ENCODE measurements at places on chromosomes 6 and 20.

- no peak for DNase-seq
Observed at GRCh38 chr6:39362487-39362865, 40.0 kb upstream of the KCNK16 start.

- DNase-seq = no peak
Observed at GRCh38 chr20:59718071-59718470, 113.7 kb downstream of the PHACTR3 start.

- no peak for DNase-seq
Observed at GRCh38 chr6:40440053-40440452, 147.1 kb downstream of the LRFN2 start.

- DNase-seq = no peak
Observed at GRCh38 chr6:21396313-21396712, 197.2 kb upstream of the SOX4 start.

DNA sequence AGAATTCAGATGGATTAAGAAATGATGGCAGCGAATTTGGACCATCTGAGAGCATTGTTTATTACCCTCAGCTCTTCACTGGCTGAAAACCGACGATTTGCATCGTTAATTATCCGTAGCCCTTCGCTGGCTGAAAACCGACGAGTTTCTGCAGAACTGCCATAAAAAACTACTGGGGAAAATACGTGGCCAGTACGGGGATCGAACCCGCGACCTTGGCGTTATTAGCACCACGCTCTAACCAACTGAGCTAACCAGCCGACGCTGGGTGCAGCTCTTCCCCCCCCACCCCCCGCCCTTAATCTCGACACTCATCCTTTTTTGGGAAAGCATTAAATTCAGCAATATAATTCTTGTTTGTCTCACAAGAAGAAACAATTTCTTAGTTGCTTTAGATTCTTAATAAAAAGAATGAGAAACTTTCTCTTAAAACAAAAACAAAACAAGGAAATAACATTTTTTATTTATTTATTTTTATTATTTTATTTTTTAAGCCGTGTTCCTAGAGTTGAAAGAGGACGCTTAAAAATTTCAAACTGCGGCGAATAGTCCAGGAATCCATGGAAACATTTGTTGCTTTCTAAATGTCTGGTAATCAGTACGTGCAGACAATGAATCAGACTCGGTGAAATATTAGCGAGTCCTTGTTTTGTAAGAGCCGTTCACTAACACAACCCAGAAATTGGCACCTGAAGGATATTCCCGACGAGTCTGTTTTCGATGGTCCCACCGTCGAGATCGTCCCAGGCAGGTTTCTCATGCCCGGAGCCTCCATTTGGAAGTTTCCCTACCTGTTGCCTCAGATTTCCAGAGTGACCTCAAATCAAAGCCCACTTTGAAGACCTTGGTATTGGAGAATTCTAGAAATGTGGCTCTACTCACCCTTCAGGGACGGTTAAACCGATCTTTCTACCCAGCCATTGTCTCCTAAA is 27.8 kb downstream of the PRSS16 start:
- no peak for DNase-seq

- DNase-seq = no peak
Observed at GRCh38 chr6:68701159-68701558, 66.1 kb downstream of the ADGRB3 start.

- DNase-seq = no peak
Observed at GRCh38 chr6:166971271-166971670, 14.9 kb upstream of the RNASET2 start.

DNA sequence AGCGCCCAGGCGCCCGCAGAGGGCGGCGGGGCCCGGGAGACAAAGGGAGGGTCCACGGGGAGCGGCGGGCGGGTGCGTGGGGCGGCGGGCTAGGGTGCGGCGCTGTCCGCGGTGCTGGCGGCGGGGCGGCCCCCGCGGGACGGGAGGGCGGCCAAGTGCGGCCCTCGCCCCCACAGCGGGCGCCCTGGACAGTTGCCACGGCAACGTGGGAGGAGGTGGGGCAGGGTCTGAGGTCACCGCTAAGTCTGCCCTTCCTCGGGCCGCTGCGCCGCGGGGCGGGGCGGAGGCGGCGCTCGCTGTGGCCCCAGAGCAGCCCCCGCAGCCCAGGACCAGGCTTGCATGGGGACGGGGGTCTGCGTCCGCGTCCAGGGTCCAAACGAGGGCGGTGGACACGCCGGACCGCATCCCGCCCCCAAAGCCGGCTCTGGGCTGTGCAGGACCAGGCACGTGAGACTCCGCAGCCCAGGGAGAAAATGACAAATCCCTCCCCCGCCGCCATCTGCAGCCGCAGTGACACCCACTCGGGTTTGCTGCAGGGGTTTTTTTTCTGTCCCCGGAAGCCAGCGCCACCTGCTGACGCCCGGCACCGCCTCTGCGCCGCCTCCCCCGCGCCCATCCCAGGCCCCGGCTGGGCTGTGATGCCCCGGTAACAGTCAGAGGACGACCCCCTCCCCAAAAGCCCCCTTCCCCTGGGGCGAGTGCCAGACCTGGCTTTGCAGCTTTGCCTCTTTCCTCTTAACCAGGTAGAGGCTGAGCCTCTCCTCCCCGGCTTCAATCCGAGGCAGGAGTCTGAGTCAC is 36.8 kb downstream of the YTHDF1 start:
- peak; percentile 32 for DNase-seq

- DNase-seq = no peak
Observed at GRCh38 chr20:41223112-41223511, 85.8 kb downstream of the PLCG1 start.

- no peak for DNase-seq
Observed at GRCh38 chr6:32845384-32845884, 1.6 kb upstream of the PSMB8 start.

GRCh38 chr6:117025310-117025709 is 148.3 kb downstream of the RFX6 start:
- DNase-seq = no peak

DNA sequence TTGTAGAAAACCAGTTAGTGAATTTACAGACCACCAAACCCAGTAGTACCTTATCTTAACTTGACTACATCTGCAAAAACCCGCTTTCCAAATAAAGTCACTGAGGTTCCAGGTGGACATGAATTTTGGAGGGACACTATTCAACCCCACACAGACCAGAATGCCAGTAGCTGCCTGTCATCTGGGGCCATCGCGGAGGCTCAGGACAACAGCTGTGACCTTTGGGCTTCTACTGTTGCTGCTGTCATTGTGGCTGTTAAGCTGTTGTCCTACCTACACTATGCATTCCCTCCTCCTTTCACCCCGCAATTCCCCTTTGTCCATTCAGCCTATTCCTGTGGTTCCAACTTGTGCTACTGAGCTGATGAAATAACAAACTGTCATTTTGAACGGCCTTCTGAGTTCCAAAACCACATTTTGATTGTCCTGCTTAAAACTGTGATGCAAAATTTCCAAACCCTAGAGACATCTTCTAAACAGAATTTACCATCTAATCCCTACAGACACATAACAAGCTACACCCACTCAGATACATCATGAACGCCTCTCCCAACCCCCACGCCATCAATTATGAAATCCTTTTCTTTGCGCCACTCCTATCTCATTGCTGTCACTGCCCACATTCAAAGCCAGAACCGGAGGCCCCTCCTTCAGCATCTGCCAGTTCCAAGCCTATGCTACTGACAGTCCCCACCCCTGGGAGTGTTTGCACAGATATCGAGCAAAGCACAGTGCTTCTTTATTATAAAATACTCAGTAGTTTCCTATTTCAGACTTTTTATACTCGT is 125.0 kb downstream of the C6orf118 start:
- no peak for DNase-seq

DNA sequence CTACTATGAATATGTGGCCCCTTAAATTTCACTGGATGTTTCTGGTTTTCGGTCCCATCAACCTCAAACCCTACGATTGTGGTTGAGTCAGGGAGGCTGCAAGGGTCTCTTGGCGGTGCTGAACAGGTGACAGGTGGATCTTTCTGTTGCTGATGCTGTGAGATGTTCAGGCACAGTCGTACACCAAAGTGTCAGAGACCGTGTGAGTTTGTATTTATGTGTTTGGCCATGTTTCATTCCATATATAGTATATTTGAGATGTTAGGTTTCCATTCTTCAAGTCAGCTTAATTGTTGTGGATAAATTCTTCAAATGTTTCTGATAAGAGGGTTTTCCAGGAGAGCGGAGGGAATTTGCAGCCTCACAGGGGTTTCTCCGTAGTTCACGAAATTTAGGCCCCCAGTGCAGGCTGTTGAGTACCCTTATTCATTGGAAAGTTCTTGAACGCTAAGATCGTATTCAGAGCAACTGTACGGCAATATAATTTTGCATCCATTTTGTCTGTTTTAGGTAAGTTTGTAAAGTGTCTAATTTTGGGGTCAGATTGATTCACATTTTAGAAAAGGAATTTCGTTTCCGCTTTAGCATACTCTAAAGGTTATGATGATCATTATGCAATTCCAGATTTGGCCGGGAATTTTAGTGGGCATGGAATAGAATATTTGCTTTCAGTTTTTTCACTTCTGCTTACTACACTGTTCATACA is 1.2 kb downstream of the TAB2 start:
- DNase-seq = no peak

DNA sequence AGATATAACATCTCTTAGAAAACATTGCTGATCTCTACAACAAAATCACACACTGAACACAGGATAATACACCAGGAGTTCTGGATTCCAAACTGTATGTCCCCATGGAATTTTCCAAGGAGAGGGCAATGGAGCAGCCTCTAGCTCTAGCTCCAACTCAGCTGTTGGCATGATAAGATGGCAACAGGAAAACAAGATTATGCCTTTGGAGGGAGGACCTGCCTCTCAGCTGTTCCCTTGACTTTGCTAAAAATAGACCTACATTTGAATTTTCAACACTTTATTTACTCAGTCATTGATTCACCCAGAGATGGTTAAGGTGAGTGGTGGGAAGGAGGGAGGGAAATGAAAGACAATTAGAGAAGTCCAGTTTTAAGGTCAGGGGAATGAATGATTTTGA is 246.7 kb downstream of the ALDH8A1 start:
- no peak for DNase-seq

- DNase-seq = no peak
Observed at GRCh38 chr6:82094166-82094806, 153.3 kb downstream of the IBTK start.

- no peak for DNase-seq
Observed at GRCh38 chr6:161973064-161973463, 699.2 kb upstream of the AGPAT4 start.

DNA sequence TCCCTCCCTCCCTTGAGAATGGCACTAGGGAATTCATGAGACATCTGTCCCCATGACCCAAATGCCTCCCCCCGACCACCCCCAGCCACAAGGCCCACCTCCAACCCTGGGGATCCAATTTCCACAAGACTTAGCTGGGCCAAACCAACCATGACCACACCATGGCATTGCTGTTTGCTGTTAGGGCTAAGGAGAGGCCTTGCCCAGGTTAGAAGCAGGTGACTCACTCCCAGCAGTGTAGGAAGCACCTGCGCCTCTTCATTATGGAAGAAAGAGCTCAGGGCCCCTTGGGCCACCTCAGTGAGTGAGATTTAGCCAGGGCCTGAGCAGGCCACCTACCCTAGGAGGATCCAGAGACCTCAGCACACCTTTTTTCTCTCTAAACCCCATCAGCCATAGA is 337.9 kb downstream of the TAF4 start:
- DNase-seq = no peak

GRCh38 chr20:35907017-35907701 is 47.1 kb downstream of the SCAND1 start:
- DNase-seq = no peak

DNA sequence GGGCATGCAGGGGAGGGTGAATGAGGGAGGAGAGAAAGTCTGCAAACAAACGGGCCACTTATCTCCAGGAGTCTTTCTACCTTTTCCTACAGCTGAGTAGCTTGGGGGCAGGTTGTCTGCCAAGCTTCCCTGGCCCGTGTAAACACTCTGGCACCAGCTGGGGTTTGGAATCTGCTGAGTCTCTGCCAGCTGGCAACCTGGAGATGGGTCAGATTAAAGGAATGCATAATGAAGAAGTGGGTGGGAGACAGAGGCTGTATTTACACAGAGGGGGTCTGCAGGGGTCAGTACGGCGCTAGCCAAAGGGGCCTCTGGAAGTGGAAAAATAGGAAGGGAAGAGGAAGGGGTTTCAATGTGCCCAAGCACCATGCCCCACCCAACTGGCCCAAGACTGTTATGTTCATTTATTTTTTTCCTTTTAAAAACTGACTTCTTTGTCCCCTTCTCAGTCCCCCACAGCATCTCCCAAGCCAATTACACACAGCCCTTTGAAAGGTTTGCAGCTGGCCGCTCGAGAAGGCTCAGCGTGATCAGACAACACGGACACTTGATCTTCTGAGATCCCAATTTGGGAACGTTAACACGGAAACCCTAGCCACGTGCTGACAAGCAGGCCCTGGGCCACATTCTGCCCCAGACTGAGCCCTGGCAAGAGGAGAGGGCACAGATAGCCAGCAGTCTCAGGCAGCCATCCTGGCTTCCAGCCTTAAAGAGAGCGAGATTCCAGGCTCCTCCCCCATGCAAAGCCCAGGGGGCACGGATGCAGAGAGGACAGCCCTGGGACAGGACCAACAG is 25.2 kb downstream of the TRAM2 start:
- no peak for DNase-seq

- no peak for DNase-seq
Observed at GRCh38 chr6:15023448-15023847, 222.4 kb upstream of the JARID2 start.

DNA sequence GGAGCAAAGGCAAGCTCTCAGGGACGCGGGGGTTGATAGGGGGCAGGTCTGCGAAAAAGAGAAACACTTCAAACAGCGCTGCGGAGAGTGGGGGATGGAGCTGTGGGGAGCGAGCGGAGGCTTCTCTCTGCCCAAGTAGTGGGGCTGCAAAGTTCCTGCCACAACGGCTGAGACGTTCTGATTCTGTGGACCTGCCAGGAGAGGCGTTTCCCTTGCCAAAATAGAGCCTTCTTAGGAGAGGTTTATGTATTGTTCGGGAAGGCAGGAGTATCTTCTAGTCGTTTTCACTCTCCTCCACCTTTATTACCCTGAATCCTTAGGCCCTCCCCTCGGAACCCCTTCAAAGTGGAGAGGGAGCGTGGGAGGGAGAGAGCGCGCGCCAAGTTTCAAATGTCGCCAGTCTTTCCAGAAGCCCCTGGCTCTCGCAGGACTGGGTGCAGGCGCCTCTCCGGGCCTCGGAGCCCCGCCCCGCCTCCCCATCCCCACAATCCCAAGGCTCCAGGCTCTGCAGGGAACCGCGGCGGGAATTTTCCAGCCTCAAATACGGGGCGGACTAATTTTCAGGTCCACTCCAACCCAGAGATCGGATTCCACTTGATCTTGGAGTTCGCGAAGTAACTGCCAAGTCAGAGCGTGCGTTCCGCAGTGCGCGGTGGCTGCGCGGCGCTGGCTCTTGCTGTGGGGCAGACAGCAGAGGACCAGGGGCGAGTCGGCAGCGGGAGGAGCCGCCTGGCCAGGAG is 10.0 kb upstream of the POU3F2 start:
- DNase-seq = no peak

GRCh38 chr20:38181207-38181801 is 16.2 kb upstream of the TGM2 start:
- DNase-seq = no peak

GRCh38 chr6:25942561-25943147 is 12.2 kb upstream of the SLC17A2 start:
- peak; percentile 28 for DNase-seq

DNA sequence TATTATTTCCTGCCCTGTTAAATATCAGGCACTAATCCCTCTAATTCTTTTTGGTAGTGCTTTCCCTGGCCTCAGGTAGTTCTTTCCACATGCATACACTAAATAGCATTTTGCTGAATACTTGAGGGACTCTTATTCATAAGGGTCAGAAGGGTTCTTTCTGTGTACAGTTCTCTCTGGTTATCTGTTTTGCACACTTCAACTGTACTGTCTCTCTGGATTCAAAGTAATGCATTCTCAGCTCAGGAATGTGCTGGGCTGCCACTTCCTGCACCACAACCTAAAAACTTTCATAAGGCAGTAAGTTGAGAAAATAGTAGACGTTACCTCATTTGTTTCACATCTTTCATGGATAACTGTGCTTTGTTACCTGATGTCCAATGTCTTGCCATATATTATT is 32.1 kb downstream of the C6orf141 start:
- DNase-seq = no peak

All from NCI-H1930 (cell line).